Hematopoietic multipotent progenitor cell treated with erythropoietin and hydrocortisone succinate and interleukin-3 and kit ligand, for 8 days (in vitro differentiated cells): ENCODE measurements at places on chromosomes 2 and 18.
A peak's percentile ranks its signal among the peaks of the same experiment; 100 is the strongest.

DNA sequence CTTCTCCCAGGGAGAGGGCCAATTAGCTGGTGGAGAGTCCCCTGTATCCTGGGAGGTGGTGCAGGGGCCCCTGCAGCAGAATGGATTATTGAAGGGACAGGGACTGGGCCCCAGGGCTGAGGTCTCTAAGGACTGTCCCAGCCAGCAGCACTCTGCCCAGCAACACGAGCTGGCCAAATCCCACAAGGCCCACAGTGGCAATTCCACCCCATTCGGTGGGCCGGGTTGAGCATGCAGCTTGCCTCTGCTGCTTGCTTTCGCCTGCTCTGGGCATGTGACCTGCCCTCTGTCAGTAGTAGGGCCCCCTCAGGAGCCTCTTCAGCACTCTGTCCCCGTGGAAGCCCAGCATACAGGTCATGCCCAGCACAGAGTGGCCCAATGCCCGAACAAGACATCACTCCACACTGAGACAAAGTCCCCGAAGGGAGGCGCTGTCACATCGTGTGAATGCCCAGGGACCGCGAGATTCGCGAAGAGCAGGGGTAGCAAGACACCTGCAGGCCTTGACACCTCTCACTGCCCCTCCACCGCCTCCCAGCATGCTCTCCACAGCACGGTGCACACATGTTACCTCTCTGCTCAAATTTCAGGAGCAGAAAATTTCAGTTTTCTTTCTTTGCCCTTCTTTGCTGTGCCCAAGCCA, 65.4 kb downstream of the CRACDL start:
- DNase-seq: no peak

- DNase-seq: no peak
These were observed 287.5 kb downstream of the TCF4 start for GRCh38 chr18:55300421-55300935.

GRCh38 chr2:228699400-228699799, 517.9 kb upstream of the SPHKAP start:
- DNase-seq: no peak

- peak; percentile 94 for DNase-seq
These were observed 3.9 kb upstream of the ID2 start for GRCh38 chr2:8677646-8678592.

- no peak for DNase-seq
These were observed 267.4 kb downstream of the DYSF start for GRCh38 chr2:71720596-71721361.

DNA sequence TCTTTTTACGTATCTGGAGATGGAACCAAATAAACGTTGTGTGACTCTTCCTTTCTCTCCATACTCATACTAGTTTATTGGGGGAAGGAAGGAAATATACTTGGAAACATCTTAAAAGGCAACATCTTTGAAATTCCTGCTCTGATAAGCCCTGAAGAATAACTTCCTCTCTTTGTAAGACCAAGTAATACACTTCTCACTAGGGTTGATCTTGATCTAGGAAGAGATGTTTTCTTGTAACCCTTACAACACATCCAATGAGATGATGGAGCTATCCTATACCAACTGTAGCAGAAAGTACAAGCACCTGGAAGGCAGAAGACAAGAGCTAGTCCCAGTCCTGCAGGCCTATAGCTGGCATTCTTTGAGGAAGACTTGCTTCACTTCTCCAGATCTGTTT, 2.0 kb downstream of the ANKRD44 start:
- DNase-seq: no peak

- DNase-seq: no peak
These were observed at the start of gene PPP1R1C for GRCh38 chr2:181985632-181986205. Gene PPP1R1C (plus strand): TSS chr2:181985853. CDS start chr2:181986111, 258 bp downstream.

GRCh38 chr2:883803-884748, 66.6 kb upstream of the SNTG2 start:
- DNase-seq: no peak

- DNase-seq: peak; percentile 1
These were observed 146.7 kb upstream of the L3MBTL4 start for GRCh38 chr18:6561420-6561861.

GRCh38 chr2:102872388-102872787, 110.6 kb downstream of the TMEM182 start:
- DNase-seq: no peak

GRCh38 chr2:161141033-161141432, 19.2 kb upstream of the TANK start:
- no peak for DNase-seq

DNA sequence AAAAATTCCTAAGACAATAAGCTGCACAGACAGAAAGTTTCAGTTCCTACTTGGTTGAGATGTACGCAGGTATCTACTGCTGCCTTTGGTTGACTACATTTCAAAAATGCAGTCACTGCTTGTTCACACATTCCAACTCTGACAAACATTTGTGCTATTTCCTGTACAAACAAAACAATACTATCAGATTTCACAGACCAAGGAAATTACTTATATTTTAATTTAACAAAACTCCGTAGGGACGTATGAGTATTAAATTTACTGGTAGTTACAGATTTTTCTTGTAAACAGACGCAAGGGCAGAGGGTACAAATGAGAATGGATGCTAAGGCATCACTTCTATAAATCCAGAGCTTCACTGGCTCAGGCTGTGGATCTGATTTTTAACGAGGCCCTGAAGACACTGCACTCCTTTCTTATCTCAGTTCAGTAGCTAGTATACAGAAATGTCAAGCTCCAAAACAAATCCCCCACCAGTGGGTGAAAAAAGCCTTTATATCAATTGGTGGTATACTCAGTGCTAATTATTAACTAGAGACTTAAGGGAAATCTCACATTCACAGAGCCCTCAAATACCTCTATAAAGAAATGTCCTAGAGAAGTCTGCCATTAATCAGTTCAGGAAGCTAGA, 31.7 kb upstream of the TTC32 start:
- no peak for DNase-seq

GRCh38 chr18:892316-892715, 12.4 kb upstream of the ADCYAP1 start:
- no peak for DNase-seq
